IgD-negative memory B cell (primary cell): ENCODE measurements at places on chromosomes 3 and 15. TPM values are rescaled to one million over a fixed set of nuclear protein-coding genes. Genes with fewer than 3 reads are reported as not detected.

LYZL4 gene
- polyA plus RNA-seq, result not detected

RUBCN gene
- polyA plus RNA-seq, result 46.5 TPM

PLSCR5 gene
- not detected for polyA plus RNA-seq

ZPLD1 gene
- not detected for polyA plus RNA-seq

DALRD3 gene
- 25.4 TPM for polyA plus RNA-seq

C3orf80 gene
- polyA plus RNA-seq, result not detected

GOLGA8G gene
- not detected for polyA plus RNA-seq
